Natural killer cell (primary cell): ENCODE measurements at places on chromosomes 11 and 22. TPM values are rescaled to one million over a fixed set of nuclear protein-coding genes. Genes with fewer than 3 reads are reported as not detected.

- H3K27me3 ChIP-seq, result no peaks in the 10 kb centered on the region
- no peaks in the 10 kb centered on the region for H3K36me3 ChIP-seq
- H3K27ac ChIP-seq, result no peak overlapping the region
- no peaks in the 10 kb centered on the region for H3K4me1 ChIP-seq
Observed at GRCh38 chr11:33582636-33583325, 117.8 kb downstream of the C11orf91 start.

DNA sequence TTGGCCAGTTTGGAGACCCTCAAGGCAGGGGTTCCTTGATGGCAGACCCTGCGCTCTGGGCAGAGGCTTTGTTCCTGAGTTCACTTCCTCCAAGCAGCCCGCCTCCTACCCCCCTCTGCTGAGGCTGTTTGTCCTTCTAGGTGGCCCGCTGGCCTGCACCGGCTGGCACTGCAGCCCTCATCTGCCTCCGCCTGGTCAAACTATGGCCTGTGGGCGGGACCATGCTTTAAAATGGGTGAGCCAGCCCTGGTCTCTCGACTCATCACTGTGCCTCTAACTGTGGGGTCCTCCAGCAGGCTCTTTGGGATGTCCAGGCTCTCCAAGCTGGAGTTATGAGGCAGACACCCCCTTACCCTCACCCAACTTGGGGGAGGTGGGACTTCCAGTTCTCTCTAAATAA is 114.1 kb upstream of the SLC22A12 start:
- no peak overlapping the region for H3K4me3 ChIP-seq
- H3K27ac ChIP-seq, result no peak overlapping the region
- no peak for DNase-seq
- H3K36me3 ChIP-seq, result no peaks in the 10 kb centered on the region
- no peaks in the 10 kb centered on the region for H3K4me1 ChIP-seq

The CRYAB gene
- not detected for total RNA-seq

DNA sequence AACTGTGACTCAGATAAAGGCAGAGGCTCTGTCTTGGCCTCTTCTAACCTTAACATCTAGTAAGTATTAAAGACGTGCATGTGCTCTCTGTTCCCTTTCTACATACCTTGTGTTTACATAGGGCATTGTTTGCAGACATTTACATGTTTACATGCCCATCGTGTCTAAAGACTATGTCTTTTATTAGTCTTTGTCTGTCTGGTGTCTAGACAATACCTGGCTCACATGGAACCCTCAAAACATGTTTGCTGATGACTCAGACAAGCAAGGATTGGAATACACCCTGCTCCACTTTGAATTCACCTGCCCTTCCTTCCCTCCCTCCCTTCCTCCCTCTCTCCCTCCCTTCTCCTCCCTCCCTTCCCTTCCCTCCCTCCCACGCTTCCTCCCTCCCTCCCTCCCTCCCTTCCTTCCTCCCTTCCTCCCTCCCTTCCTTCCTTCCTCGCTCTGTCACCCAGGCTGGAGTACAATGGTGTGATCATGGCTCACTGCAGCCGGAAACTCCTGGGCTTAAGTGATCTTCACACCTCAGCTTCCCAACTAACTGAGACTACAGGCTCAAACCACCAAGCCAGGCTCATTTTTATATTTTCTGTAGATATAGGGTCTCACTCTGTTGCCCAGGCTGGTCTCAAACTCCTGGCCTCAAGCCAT is 23.7 kb upstream of the SORL1-AS1 start:
- H3K36me3 ChIP-seq, result peaks cover 30% of the 10 kb centered on the region
- DNase-seq, result no peak
- no peak overlapping the region for H3K4me3 ChIP-seq
- H3K27me3 ChIP-seq, result no peaks in the 10 kb centered on the region
- peaks cover 81% of the 10 kb centered on the region for H3K4me1 ChIP-seq

The TNRC6B gene
- total RNA-seq, result 141 TPM

The CD59 gene
- 26.4 TPM for total RNA-seq

The LARGE2 gene
- total RNA-seq, result 1.7 TPM

The RFPL2 gene
- not detected for total RNA-seq

The ACTN3 gene
- total RNA-seq, result 1.00 TPM
